ENCODE measurements at places on chromosomes 3 and 15. TPM values are rescaled to one million over a fixed set of nuclear protein-coding genes. Genes with fewer than 3 reads are reported as not detected.
A peak's percentile ranks its signal among the peaks of the same experiment; 100 is the strongest.

GRCh38 chr3:19399836-19400235, 251.5 kb downstream of the KCNH8 start:
- no peak for DNase-seq

- DNase-seq, result no peak
Observed at GRCh38 chr3:43326891-43327581, 40.7 kb downstream of the SNRK start.

DNA sequence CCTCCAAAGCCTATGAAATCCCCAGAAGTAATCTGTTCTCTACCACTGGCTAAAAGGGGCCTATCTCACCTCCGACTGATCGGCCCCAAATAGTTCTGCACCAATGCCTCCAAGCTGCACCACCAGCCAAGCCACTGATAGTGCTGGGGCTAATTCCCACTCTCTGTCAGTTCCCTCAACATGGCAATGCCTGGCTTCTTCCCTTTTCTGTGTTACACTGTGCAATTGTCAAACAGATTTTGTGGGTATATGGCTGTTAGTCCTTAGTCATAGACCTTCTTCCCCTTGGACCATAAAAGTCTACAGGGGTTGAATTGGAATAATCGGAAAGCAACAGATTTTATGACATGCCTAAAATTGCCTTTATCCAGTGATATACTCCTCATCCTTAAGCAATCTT, 9.3 kb upstream of the UBE2E2 start:
- no peak for DNase-seq

DNA sequence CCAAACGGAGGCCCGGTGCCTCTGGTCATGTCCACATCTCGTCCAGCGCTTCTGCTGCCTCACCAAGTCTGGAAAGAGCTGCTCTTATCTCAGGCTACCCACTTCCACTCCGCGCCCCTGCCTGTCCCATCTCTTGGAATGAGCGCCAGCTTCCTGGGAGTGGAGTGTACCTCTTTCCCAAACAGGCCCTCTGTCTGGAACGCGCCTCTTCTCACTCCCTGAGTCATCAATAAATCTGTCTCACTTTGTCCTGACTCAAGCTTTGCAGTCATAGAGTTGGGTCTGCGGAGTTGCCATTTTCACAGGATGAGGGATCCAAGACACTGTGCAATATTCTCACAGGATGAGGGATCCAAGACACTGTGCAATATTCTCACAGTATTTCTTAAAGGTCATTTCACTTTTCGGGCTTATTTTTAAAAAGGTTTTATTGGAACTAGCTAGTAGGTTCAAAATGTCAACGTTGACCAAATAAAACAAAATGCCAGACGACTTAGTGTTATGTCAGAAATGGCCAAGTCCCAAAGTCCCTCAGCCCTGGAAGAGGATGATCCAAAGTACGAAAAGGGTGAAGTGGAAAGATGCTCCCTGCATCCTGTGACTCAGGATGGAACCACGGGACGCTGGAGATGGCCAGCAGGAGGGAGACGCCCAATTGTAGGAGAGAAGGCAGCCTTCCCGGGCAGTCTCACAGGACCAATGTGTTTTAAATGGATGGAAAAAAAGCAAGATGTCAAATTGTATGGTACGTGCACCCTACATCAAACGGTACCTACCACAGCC, 81.1 kb downstream of the CHSY1 start:
- DNase-seq, result no peak

DNA sequence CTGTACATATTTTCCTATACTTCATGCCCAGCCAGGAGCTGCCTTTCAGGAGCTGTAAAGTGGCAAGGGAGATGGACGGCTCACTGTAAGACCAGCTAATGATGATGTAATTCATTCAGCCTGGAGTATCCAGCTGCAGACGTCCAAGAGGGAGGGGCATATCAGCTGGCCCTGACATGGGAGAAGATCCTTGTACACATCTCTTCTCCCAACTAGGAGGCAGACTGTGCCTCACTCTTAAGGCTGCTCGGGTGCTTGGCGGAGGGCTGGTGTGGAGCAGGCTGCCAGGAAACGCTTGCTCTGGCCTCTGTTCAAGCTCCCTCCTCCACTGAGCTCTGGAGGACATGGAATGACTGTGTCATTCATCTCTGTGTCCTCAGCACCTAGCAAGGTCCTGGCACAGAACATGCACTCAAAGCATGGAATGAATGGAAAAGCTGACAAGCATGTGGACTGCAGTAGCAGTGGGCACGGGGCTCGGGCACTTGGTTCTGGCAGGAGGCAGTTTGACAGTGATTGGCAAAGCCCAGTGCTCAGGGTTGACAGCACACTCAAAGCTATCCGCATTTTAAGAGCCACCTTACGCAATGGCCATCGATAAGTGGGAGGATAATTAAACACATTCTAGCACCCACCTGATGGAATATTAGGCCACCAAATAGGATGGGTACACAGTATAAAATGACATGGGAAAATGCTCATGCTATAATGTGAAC, 72.4 kb downstream of the TBC1D2B start:
- no peak for DNase-seq

GRCh38 chr15:53875711-53876110, 102.5 kb upstream of the UNC13C start:
- DNase-seq, result no peak

GRCh38 chr15:40092979-40093869, 15.5 kb downstream of the BMF start:
- no peak for DNase-seq

DNA sequence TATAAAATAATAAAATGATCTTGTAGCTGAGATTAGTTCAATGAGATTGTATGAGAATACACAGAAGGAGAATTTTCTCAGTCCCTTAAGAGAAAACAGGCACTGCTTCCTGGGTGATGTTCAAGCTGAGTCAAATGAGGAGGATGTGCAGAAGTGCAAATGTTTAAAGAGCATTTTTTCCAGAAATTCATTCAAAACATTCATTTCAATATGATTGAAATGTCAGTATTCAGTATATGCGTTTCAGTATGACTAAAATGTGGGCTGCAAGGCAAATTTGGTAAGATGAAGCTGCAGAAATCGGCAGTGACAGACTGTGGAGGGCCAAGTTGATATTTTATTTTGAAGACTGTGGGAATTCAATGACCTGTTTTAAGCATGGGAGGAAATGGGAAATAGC, 19.3 kb upstream of the PYDC2 start:
- DNase-seq, result no peak

- no peak for DNase-seq
Observed at GRCh38 chr3:55416331-55416821, 70.7 kb downstream of the WNT5A start.

Gene MAP4
- total RNA-seq, result 70.1 TPM

GRCh38 chr15:81163961-81164800, 30.1 kb downstream of the CFAP161 start:
- DNase-seq, result no peak

DNA sequence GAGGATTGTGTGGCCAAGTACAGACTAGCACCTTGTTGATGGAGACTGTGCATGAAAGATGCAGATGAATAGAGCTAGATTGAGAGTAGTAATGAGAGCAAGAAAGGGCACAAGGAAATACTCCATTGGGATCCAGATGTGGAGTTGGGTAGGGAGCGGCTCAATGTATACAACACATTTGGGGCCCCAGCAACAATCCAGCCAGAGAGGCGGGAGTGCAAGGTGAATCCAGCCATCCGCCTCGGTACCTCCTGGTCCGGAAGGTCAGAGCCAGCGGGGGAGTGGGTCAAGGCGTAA, 9.0 kb downstream of the ISL2 start:
- DNase-seq, result no peak

Gene TMEM207
- not detected for total RNA-seq

GRCh38 chr3:170196833-170197232, 15.3 kb upstream of the PHC3 start:
- DNase-seq, result no peak

Gene CTDSPL
- total RNA-seq, result 2.1 TPM

DNA sequence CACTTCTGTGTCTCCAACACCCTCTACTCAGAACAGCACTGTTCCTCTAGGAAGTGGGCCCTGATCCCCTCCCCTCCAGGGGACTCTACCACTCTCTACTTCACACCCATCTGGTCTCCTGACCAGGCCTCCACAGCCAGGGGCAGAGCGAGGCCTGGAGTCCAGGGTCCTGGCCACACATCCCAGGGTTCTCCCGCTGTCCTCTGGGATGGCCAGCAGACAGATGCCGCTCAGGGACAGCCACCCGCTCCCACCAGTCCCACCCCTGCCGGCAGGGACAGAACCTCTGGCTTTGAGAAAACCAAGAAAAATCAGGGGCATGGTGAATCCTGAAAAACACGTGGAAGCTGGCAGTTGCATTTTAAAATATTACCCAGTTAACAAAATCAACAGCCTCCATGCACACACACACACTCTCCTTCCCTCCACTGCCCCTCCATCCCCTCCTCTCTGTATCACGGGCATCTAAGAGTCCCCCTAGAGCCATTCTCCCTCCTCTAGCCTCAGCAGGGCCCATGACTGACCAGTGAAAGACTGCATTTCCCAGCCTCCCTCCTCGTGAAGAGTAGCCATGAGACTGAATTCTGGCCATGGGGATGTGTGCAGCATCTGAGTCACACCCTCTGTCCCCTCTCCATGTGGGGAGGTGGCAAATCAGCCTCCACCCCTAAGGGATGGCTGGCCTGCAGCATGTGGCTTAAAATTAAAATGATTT, 32.1 kb upstream of the IQSEC1 start:
- DNase-seq, result no peak

DNA sequence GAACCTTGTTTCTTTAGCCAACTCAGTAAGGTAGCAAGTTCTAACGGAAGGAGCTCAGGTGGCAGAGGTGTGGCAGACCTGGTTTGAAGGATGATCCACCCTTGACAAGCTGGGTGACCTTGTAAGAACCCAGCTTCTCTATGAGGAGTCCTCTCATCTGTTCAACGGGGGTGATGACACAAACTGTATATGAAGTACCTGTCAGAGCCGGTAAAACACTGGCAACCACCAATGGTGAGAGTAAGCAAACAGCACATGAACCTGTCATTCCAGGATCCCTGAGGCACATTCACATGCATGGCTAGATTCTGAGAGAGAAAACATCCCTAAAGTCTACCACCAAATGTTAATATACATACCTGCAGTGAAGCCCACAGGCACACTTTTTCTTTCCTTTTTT, 2.4 kb downstream of the SCAP start:
- DNase-seq, result no peak

DNA sequence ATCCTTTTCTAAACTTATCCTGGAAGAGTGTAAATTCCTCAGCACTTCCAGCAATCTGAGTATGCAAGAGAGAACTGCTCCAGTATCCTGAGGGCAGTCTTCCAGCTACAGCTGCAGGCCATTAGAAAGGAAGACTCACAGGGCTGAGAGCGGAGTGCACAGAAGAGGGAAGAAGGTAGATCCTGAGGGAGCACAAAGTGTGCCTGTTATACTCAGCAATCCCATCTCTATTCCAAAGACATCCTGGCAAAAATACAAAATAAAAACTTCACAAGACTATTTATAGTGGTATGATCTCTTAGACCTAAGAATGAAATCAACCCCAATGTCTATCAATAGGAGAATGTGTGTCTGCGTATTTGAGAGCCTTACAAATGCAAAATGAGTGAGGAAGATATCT, 292.0 kb downstream of the ZIC1 start:
- no peak for DNase-seq

Gene MESP2
- not detected for total RNA-seq

Gene AHSG
- 0.25 TPM for total RNA-seq

DNA sequence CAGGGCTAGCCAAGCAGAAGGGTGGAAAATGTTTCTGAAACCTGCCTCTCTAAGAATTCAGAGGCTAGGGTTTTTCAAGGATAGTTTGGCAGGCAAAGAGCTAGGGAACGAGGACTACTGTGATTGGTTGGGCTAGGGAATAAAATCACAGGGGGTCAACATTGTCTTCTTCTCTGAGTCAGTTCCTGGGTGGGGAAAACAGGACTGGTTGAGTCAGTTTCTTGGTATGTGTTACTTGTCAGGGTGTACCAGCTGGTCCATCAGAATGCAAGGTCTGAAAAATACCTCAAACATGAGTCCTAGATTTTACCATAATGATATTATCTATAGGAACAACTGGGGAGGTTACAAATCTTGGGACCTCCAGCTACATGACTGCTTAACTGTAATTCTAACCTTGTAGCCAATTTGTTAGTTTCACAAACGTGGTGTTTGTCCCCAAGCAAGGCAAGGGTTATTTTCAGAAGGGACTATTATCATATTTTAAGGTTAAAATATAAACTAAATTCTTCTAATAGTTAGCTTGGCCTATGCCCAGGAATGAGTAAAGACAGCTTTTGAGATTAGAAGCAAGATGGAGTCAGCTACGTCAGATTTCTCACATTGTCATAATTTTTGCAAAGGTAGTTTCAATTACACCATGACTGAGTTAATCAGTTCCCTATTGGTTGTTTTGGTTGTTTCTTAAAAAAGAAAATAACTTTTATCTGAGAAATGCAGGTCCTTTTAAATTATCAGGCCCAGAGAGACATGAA, 231.5 kb downstream of the ALCAM start:
- DNase-seq, result no peak

Gene IQCH
- 0.75 TPM for total RNA-seq

Gene GOLGA6L7
- total RNA-seq, result not detected

- no peak for DNase-seq
Observed at GRCh38 chr3:50338965-50339364, 1.7 kb downstream of the RASSF1 start.

GRCh38 chr15:44307712-44308111, 19.2 kb downstream of the GOLM2 start:
- DNase-seq, result no peak

Gene ACTL6A
- total RNA-seq, result 89.2 TPM

Gene CNTN6
- not detected for total RNA-seq

GRCh38 chr3:149650828-149651227, 7.0 kb downstream of the WWTR1 start:
- DNase-seq, result no peak

DNA sequence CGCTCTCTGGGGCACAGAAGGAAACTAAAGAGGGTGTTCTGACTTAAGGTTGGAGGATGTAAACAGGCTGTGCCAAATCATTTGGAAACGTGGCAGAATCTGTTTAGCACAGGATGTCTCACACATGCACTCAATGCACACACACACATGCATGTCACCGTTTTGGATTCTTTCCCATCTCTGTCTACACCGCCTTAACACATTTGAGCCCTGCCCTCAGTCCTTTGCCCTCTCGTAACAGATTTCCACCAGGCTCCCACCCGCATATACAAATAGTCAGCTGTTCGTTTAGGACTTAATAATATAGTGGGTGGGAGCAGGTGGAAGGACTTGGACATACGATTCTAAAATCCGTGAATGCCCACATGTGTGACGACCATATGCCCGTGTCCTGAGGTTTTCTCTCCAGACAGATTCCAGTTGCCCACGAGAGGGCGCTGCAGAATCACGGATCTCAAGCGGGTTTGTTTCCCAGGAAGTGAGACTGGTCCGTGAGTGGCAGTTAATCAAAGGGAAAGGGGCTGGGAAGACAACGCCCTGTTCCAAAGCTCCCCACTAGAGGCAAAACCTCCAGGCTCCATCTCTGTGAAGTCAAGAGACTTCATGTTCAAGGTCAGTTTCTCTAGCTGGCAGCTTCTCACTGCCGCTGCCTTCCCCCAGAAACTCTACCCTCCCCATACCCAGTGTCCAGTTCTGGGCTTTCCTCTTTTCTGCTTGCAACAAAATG, 44.5 kb downstream of the NOX5 start:
- DNase-seq, result peak; percentile 74

- DNase-seq, result no peak
Observed at GRCh38 chr15:66698318-66698961, 3.6 kb upstream of the SMAD6 start.
